ENCODE measurements at places on chromosomes 12 and 14.

DNA sequence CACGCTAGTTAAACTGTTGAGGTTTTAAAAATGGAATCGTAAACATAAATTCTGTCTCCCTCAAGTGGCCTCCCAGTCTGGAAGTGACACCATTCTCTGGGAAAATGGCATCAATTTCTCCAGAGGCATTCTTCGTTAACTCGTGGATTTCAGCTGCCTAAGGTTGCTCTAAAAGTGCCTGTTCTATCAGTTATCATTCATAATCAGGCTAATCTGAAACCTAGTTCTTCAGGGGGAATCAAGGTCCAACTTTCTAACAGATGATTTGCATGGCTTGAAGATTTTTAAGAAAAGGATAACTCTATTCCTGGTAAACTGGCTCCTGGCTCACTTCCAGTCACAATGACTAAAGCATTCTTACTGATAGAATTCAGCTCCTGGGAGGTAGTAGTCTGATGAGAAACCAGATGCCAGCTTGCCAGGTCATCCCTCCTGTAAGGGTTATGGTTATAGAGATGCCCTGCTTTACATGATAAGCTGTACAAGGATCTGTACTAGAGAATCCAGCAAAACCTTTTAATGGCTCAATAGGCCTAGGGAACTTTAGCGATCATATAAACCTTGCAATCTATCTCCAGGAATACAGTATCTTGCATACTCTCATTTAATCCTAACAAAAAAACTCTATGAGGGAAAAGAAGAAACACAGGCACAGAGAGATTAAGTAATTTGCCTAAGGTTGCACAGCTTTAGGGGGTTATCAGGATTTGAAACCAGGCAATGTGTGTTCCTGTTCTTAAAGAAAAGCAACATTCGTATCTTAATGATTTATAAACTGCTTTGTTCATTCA lies 1.5 kb downstream of the L3HYPDH start:
- peaks cover 39% of the 10 kb centered on the region for H3K4me1 ChIP-seq
- no peaks in the 10 kb centered on the region for H3K27me3 ChIP-seq
- no peak for DNase-seq
- peaks cover 4% of the 10 kb centered on the region for H3K36me3 ChIP-seq
- peak overlapping the region; percentile 99 for H3K4me3 ChIP-seq

DNA sequence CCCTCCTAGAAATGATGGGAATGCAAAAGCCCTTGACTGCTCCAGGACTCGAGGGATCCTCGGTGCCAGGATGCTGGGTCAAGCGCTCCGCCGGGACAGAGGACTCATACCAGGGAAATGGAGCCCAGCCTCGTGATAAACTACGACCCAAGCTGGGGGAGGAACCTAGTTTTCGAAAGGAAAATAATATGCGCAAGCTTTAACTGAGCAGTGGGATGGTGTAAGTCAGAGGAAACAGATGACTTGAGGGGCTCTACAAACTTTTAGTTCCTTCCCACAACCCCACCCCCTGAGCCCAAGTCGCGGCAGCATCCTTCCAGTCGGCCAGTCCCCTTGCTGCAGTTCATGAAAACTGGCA lies 654 bp upstream of the SUPT16H start:
- peak overlapping the region; percentile 82 for H3K4me3 ChIP-seq
- DNase-seq = no peak
- peaks cover 18% of the 10 kb centered on the region for H3K4me1 ChIP-seq
- peak overlapping the region; percentile 83 for H3K27ac ChIP-seq

- no peak overlapping the region for H3K4me3 ChIP-seq
- peaks cover 19% of the 10 kb centered on the region for H3K4me1 ChIP-seq
- H3K36me3 ChIP-seq = peaks cover 69% of the 10 kb centered on the region
- no peaks in the 10 kb centered on the region for H3K27me3 ChIP-seq
These were observed 30.8 kb downstream of the MAX start for GRCh38 chr14:65071544-65071943.

- no peak for DNase-seq
- no peaks in the 10 kb centered on the region for H3K36me3 ChIP-seq
- H3K27ac ChIP-seq = peak overlapping the region; percentile 98
- no peaks in the 10 kb centered on the region for H3K27me3 ChIP-seq
These were observed 1.5 kb downstream of the GSTZ1 start for GRCh38 chr14:77322250-77322902.

- DNase-seq = no peak
- peaks cover 2% of the 10 kb centered on the region for H3K4me1 ChIP-seq
- no peak overlapping the region for H3K27ac ChIP-seq
- no peaks in the 10 kb centered on the region for H3K27me3 ChIP-seq
These were observed 216.8 kb downstream of the ZFP36L1 start for GRCh38 chr14:68576031-68576430.

- H3K36me3 ChIP-seq = peaks cover 14% of the 10 kb centered on the region
- DNase-seq = no peak
- no peaks in the 10 kb centered on the region for H3K27me3 ChIP-seq
- no peak overlapping the region for H3K4me3 ChIP-seq
- no peak overlapping the region for H3K27ac ChIP-seq
These were observed 120.4 kb downstream of the ANO6 start for GRCh38 chr12:45336331-45336730.

- peaks cover 2% of the 10 kb centered on the region for H3K27me3 ChIP-seq
- H3K27ac ChIP-seq = no peak overlapping the region
- H3K4me3 ChIP-seq = no peak overlapping the region
- H3K4me1 ChIP-seq = peaks cover 4% of the 10 kb centered on the region
- no peaks in the 10 kb centered on the region for H3K36me3 ChIP-seq
These were observed 125.4 kb downstream of the SLC38A6 start for GRCh38 chr14:61106271-61106958.

GRCh38 chr12:62522984-62523383 lies 56.4 kb downstream of the MON2 start:
- no peak overlapping the region for H3K4me3 ChIP-seq
- H3K27me3 ChIP-seq = no peaks in the 10 kb centered on the region
- DNase-seq = peak; percentile 15

- H3K27ac ChIP-seq = no peak overlapping the region
- no peak for DNase-seq
- no peak overlapping the region for H3K4me3 ChIP-seq
- H3K36me3 ChIP-seq = peaks cover 46% of the 10 kb centered on the region
- no peaks in the 10 kb centered on the region for H3K4me1 ChIP-seq
These were observed 30.9 kb downstream of the MTHFD1 start for GRCh38 chr14:64419003-64419402.

DNA sequence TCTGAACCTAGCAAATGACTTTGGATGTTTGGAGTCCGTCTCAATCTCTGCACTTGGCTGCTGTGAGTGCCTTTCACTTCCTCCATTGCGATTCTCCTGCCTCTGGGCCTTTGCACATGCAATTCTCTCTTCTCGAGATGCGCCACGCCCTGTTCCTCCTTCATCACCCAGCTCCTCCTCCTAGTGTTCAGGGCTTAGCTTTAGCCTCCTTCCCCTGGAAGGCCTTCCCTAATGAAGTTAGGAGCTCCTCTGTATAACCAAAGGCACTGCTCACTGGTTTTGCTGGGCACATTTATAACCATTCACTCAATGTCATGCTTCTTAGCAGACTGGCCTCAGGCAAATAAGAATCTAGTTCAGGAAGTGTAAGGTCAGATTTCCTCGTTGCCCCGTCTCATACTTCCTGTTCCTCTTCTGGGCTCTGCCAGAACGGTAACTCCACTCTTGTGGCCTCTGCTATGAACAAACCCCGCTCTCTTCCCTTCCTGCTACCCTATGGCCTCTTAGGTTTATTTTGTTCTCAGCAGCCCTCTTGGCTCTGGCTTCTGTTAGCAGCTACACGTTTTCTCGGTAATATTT lies 171.4 kb downstream of the CRADD start:
- no peak overlapping the region for H3K4me3 ChIP-seq
- H3K4me1 ChIP-seq = peaks cover 18% of the 10 kb centered on the region
- no peaks in the 10 kb centered on the region for H3K27me3 ChIP-seq
- DNase-seq = no peak

GRCh38 chr12:26465419-26466097 lies 270.2 kb downstream of the SSPN start:
- no peaks in the 10 kb centered on the region for H3K27me3 ChIP-seq
- H3K27ac ChIP-seq = no peak overlapping the region
- no peaks in the 10 kb centered on the region for H3K4me1 ChIP-seq
- no peaks in the 10 kb centered on the region for H3K36me3 ChIP-seq

DNA sequence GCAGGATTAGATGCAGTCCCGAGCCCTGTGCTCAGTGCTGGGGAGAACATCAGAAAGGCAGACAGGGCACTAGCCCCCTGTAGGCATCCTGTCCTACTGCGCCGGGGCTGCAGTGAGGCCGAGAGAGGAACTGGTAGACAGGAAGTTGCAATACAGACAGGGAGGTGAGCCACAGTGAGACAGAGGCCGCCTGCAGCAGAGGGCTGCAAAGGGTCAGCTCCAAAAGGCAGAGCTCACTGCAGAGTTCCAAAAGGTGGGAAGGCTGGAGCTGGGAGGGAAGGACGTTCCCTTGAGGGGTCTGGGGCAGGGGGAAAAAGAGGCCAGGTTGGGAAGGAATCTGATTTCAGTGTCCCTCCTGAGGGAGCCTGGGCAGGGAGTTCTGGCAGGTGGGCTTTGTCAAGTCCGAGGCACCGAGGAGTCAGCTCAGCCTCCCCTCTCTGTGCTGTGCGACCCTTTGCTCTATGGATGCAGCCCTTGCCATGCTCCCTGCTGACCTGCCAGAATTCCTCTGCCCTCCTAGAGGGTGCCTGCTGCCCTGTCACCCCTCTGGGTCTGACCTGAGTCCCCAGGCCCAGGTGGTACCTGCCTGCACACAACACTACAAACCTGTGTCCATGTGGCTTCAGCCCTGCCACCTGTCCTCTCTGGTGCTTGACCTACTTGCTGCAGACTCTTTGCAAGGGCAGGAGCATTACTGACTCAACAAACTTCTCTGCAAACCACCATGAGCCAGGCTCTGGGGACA lies 63.5 kb downstream of the PRMT8 start:
- no peaks in the 10 kb centered on the region for H3K4me1 ChIP-seq
- DNase-seq = no peak

DNA sequence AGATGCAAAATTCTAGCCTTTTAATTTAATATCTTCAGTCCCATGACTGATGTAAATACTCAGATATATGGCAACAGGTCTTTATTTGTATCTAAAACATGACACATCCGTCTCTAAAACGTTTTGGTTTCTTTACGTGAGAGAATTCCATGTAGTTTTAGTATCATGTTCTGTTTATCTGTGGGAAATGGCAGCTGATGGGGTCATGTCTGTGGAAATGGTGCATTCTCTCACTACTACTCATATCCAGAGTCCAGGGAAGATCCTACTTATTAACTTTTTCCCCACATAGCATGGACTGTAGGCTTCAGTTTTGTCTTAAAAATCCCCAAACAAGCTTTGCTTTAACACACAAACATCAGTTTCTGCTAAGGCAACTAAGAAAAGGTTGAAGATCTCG lies 53.8 kb downstream of the SPTLC2 start:
- H3K27ac ChIP-seq = no peak overlapping the region
- H3K4me3 ChIP-seq = no peak overlapping the region
- DNase-seq = no peak
- H3K36me3 ChIP-seq = peaks cover 40% of the 10 kb centered on the region
- no peaks in the 10 kb centered on the region for H3K27me3 ChIP-seq
- H3K4me1 ChIP-seq = no peaks in the 10 kb centered on the region

GRCh38 chr14:85319101-85319500 lies 210.8 kb upstream of the FLRT2 start:
- no peaks in the 10 kb centered on the region for H3K4me1 ChIP-seq
- no peak for DNase-seq
- no peaks in the 10 kb centered on the region for H3K27me3 ChIP-seq
- H3K4me3 ChIP-seq = no peak overlapping the region

GRCh38 chr12:127903146-127903545 lies 363.8 kb upstream of the TMEM132C start:
- H3K27me3 ChIP-seq = no peaks in the 10 kb centered on the region
- no peaks in the 10 kb centered on the region for H3K4me1 ChIP-seq
- no peak overlapping the region for H3K4me3 ChIP-seq
- DNase-seq = no peak

DNA sequence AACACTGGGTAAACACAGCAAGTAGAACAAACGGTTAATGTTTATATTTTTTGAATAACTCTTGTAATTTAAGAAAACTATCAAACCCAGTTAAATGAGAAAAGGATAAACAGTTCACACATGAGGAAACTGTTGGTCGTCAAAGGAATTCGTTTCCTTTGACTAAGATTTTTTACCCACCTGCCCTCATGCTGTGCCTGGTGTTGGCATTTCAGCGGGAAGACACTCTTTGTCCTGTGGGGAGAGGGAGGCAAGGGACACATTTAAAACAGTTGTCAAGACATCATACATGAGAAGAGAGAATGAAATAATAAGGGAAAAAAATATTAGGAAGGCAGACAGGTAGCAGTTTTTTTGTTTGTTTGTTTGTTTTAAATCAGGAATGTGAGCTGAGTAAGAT lies 70.5 kb downstream of the BHLHE41 start:
- no peak overlapping the region for H3K27ac ChIP-seq
- no peaks in the 10 kb centered on the region for H3K27me3 ChIP-seq
- H3K4me1 ChIP-seq = no peaks in the 10 kb centered on the region
- no peak overlapping the region for H3K4me3 ChIP-seq
- no peak for DNase-seq
- H3K36me3 ChIP-seq = no peaks in the 10 kb centered on the region

DNA sequence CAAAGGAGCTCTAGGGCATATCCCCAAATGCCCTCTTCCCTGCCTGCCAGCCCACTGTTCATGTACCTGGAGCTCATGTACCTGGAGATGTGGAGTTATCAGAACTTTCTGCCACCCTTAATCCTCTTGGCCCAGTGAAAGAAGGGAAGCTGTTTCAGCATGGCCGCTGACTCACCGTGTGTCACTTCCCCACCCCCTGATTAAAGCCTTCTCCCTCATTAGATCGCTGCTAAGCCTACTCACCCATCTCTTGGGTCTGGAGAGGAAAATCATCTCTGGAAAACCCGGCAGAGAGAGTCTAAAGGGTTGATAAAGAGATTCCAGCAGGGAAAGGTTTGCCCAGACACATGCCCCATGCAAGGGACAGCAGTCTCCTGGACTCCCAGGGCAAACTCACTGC lies 4.5 kb upstream of the LTBP2 start:
- no peaks in the 10 kb centered on the region for H3K27me3 ChIP-seq
- DNase-seq = peak; percentile 65
- H3K4me1 ChIP-seq = peaks cover 77% of the 10 kb centered on the region
- no peaks in the 10 kb centered on the region for H3K36me3 ChIP-seq
- no peak overlapping the region for H3K4me3 ChIP-seq

DNA sequence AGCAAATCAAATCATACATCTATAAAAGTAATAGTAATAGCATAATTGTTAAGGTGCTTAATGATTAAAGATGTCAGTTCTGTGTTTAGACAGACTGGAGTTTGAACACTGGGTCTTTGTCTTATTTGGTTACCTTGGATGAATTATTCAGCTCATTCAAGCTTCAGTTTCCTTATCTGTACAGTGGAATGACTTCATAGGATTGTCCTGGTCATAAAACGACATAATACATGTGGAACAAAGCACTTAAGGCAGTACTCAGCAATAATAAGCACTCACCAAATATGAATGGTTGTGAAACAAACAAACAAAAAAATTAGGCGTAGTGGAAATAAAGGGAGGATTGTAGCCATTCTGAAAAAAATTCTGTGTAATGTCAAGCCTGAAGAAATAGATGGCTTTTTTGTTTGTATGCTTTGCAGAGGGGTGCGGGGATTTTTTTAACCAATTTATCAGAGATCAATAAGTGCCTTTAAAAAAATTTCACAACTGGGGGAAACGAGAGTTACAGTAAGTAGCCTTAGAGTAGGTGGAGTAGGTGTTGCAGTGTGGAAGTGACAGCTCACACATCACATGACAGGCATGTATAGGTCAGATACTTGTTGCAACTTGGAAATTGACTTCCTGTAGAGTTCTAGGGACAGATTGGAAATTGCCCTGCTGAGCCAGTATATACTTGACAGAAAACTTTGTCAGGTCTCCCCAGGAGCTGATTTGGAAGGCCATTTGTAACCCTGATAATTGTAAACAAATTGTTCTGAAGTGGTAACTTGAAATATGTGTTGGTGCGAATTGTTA lies 157.7 kb downstream of the SLC15A5 start:
- no peak overlapping the region for H3K27ac ChIP-seq
- DNase-seq = no peak
- no peaks in the 10 kb centered on the region for H3K27me3 ChIP-seq
- no peaks in the 10 kb centered on the region for H3K4me1 ChIP-seq
- no peaks in the 10 kb centered on the region for H3K36me3 ChIP-seq
